ENCODE measurements at places on chromosomes 1 and 21.
A peak's percentile ranks its signal among the peaks of the same experiment; 100 is the strongest.

- DNase-seq = no peak
Measured at GRCh38 chr1:116983112-116983511, 18.4 kb upstream of the CD101 start.

- DNase-seq = no peak
Measured at GRCh38 chr1:33635336-33636012, 163.0 kb downstream of the ZSCAN20 start.

DNA sequence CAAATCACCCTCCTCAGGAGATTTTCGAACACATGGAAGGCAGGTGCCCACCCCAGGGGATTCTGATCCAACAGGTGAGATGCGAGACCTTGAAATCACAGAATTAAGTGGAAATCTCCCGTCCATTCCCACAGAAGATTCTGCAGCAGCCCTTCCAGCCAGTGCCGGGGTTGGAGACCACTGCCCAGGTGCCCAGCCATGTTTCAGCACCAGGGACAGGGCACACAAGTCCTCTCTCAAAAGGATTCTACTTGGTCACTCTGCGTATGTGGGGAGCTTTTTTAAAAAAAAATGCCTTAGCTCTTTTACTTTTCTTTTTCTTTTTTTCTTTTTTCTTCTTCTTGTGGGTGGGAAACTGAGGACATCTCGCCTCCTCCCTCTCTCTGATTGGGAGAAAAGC is 80.7 kb downstream of the VWA5B1 start:
- DNase-seq = no peak

GRCh38 chr1:53708687-53709086 is 30.3 kb downstream of the GLIS1 start:
- DNase-seq = no peak

DNA sequence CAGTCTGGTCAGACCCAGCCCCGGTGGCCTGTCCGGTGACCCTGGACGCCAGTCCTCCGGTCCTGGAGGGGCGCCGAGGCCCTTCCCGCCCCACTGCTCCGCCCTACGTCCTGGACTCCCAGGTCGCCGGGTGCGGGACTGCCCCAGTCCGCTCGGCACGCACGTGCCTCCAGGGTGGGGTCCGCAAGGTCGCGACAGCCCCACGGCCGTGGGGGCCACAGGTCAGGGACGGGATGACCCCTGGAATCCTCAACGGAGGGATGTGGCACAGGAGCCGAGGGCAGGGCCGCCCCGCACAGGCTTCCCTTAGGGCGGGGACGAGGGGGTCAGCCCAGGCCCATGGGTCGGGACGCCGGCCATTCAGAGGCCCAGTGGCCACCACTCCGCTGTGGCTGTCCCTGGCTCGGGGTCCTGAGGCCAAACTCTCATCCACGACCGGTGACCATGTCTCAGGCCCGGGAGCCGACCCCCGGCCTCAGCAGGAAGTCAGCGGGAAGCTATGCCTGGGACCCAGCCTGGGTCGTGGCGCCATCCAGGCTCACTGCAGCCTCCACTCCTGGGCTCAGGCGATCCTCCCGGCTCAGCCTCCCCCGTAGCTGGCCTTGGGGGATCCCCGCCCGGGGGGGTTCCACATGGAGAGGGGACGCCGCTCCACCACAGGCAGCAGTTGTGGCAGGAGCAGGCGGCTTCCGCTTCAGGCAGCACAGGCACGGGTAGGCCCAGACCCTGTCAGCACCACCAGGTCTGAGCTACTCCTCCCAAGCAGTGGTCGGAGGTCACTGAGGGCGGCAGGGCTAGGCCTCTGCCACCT is 599 bp upstream of the TMEM240 start:
- no peak for DNase-seq

DNA sequence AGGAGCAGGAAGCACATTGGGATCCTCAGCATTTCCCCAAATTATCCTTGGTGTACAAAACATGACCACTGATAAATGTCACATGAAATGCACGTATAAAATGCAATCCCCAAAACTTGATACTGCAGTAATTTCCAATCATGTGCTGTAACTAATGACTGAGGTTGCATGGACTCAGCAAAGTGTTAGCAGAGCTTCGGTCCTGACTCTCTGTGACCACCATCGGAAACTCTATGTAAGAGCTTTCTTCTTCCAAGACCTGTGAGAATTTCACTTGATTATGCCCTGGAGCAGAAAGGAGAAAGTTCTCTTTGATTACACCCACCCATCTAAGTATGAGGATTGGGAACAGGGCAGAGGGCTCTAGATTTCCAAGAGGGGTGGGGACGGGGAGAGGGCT is 908 bp downstream of the CD53 start:
- DNase-seq = no peak

DNA sequence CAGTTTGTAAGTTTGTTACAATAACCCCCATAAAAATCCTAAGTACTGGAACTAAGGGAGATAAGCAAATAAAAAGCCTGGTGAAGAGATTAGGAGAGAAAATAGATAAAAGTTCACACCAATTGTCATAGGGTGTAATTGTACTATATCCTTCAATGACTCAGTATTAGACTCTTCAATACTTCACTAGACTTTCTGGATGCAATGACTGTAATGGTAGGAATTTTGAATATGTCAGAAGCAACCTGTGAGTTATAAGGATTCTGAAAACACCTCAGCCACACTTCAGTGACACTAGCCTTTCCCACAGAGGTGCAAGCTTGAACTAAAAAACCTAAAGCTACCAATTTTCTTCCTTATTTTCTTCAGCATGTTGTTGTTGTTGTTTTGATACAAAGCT is 147.9 kb downstream of the PTGER3 start:
- no peak for DNase-seq

DNA sequence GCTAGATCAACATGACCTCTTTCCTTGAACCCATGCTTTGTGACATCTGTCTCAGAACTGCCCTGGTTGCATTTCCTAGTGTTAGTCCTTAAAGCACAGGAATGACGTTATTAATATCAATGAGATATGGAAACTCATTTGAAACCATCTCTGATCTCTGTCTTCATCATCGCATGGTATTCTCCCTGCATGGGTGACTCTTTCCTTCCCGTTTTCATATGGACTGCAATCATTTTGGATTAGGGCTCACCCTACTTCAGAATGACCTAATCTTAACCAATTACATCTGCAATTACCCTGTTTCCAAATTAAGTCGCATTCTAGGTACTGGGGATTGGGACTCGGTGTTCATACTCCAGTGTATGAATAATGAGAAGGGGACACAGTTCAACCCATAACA is 41.7 kb upstream of the DISC1 start:
- no peak for DNase-seq

DNA sequence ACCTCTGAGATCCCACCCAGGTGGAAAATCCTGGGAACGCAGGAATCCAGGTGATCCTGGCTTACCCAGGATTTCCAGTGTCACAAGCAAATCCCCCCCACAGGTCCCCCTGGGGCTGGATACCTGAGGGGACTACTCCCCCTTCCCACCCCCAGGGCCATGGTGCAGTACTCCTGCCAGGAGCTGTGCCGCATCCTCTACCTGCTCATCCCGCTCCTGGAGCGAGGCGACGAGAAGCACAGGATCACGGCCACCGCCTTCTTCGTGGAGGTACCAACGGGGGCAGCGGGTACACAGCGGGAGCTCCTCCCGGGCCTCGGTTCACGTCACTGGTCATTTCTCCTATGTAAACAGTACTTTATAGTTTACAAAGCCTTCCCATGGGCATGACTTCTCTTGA is 20.4 kb upstream of the TTC4 start:
- DNase-seq = no peak

- no peak for DNase-seq
Measured at GRCh38 chr1:12343823-12344487, 114.1 kb downstream of the VPS13D start.

GRCh38 chr21:36551321-36551720 is 71.4 kb upstream of the CLDN14 start:
- no peak for DNase-seq

DNA sequence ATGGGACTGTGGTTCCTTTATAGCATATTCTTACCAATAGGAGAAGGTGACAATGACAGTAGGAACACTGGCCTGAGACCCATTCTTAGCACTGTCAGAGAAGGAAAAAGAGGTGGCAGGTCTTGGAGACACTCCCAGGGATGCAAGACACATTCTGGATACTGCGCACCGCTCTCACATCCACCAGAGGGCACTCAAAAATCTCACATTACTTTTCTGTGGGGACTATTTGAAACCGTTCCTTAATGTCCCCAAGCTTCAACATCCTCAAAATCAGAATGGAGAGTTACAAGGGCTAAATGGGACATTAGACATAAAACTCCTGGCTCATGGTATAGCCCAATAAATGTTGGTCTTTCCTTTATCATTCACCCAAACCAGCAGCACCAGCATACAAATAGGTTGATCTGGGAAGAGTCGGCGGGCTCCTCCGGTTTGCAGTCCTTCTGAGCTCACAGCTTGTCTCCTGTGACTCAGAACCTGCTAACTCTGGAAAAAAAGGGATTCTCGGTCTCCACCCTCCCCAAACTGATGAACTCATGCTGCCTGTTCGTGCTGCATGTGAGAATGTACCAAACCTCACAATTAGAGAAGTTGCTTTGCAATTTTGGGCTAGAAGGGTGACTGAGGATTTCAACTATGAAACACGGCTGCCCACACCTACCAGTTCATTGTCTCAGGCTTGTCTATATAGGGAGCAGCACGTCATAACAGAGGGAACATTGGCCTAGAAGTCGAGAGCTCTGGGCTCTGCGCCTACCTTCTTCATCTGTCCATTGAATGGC is 40.2 kb downstream of the IL12RB2 start:
- DNase-seq = no peak

DNA sequence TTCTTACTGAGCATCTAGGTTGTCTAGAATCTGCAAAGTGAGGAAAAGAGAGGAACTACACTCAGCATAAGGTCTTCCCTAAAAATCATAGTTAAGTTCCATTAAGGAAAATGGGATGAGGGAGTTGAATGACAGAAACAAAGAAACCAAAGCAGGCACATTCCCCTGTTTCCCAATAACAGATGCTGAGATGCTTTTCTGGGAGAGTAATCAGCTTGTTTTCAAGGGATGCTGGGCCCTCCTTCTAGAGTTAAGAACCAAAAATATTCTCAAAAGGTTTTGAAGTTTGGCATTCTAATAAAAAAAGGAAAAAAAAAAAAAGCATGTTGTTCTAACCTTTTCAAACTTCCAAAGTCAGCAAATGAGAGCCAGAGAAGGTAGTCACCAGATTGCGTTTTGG is 105.2 kb upstream of the ZNF648 start:
- DNase-seq = no peak

GRCh38 chr1:178819123-178819522 is 51.8 kb downstream of the ANGPTL1 start:
- DNase-seq = no peak

GRCh38 chr1:218846181-218846580 is 327.5 kb upstream of the LYPLAL1 start:
- DNase-seq = no peak

DNA sequence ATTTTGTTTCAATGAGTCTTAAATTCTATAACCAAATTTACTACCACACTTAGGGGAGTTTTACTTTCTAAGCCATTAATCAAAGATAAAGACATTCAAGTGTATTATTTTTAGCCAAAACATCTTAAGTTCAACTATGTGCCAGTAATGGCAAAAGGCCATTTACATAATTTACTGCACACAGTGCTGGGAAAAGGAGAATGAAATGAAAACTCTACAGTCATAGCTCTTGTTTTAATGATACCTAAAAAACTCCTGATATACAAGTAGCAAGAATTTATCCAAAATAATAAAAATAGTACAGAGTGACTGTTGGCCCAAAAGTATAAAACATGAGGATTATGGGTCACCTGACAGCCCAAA is 42.4 kb upstream of the C1orf198 start:
- no peak for DNase-seq

GRCh38 chr1:55588309-55588708 is 373.1 kb upstream of the USP24 start:
- DNase-seq = no peak

- DNase-seq = no peak
Measured at GRCh38 chr1:242824435-242824834, 299.9 kb upstream of the PLD5 start.

GRCh38 chr1:155125511-155125945 is 2.1 kb upstream of the EFNA1 start:
- DNase-seq = peak; percentile 70

- DNase-seq = no peak
Measured at GRCh38 chr1:86200901-86201300, 44.3 kb upstream of the COL24A1 start.

GRCh38 chr1:157437296-157437695 is 115.0 kb downstream of the FCRL5 start:
- no peak for DNase-seq

- peak; percentile 84 for DNase-seq
Measured at GRCh38 chr1:151059109-151060006, at the start of gene CDC42SE1. CDC42SE1 (minus strand) TSS chr1:151059622; CDS start chr1:151055730, 3,892 bp downstream.

- DNase-seq = no peak
Measured at GRCh38 chr1:109391157-109391556, 6.6 kb downstream of the SORT1 start.

GRCh38 chr21:35840949-35841348 is 219.4 kb downstream of the SETD4 start:
- DNase-seq = no peak

DNA sequence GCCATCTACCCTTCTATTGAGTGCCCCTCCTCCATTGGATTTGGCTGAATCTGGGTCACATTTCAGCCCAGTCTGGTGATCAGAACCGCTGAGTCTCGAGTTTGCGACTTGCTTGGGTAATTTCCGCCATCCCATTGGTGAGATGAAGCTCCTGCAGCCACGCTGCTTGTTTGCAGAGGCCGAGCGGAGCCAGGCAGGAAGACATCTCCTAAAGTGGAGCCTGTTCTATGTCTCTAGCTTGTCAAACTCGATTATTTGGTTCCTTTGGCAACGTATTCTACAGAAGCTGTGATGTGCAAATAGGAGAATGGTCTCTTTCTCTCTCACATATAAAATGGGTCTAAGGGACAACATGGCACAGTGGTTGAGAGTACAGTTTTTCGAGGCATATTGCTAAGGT is 206.8 kb upstream of the PLXNA2 start:
- no peak for DNase-seq

GRCh38 chr1:28197682-28198415 is 21.4 kb upstream of the PTAFR start:
- no peak for DNase-seq

DNA sequence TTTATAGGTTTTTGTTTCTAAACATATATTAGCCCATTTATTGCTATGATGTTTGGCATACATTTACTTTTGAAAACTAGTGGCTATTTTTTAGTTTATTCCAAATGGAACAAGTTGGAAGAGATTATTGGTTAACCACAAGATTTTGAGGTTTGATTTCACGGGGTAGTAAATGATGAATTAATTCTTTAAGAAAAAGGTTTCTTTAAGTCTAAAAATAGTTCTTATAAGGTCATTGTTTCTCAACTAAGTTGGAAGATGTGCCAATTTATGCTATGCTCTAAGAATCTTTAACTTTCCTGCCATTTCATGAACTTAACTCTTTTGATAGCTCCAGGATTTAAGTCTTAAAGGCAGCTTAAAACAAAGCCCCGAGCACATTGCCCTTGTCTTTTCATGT is 183.8 kb downstream of the LMO4 start:
- no peak for DNase-seq

All from ureter (tissue), 1 donor.